ENCODE measurements at places on chromosomes 1 and 21.

- no peak for DNase-seq
Observed at GRCh38 chr21:36247316-36248010, 72.5 kb upstream of the MORC3 start.

DNA sequence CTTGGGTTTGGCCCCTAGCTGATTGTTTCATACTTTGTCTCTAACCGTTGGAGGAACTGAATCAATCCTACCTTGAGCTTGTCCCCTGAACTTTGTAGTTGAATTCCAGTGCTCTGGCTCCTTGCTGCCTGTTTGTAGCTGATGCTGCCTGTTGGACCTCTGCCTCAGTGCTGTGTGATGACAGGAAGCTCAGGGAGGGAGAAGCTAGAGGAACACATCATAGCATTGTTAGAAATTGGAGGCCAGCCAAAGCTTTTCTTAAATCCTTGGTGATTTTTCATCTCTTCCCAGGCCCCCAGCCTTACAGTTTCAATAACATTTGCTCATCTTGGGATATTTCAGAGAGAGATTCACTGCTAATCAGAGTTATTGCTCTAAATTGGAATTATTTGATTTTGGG lies 34.0 kb downstream of the MACF1 start:
- no peak for DNase-seq

- no peak for DNase-seq
Observed at GRCh38 chr1:168335500-168335899, 54.8 kb downstream of the TBX19 start.

GRCh38 chr1:73472810-73473209 lies 725.2 kb downstream of the LRRIQ3 start:
- no peak for DNase-seq

DNA sequence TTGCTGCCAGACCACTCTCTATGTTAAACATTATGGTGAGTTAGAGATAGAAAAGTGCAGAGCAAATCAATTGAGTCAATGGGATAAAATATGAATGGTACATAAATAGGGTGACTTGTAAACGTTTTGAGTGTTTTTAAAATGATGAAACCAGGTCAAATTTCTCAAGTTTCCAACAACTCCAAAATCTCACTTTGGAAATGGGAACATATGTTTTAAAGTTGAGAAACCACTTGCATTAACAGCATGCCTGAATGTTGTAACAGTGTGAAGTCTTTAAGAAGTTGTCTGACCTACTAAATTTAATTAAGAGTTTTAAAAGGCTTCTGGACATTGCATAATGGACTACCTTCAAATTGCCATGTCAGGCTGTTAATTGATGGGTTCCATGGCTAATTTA lies 33.6 kb upstream of the RAVER2 start:
- no peak for DNase-seq

DNA sequence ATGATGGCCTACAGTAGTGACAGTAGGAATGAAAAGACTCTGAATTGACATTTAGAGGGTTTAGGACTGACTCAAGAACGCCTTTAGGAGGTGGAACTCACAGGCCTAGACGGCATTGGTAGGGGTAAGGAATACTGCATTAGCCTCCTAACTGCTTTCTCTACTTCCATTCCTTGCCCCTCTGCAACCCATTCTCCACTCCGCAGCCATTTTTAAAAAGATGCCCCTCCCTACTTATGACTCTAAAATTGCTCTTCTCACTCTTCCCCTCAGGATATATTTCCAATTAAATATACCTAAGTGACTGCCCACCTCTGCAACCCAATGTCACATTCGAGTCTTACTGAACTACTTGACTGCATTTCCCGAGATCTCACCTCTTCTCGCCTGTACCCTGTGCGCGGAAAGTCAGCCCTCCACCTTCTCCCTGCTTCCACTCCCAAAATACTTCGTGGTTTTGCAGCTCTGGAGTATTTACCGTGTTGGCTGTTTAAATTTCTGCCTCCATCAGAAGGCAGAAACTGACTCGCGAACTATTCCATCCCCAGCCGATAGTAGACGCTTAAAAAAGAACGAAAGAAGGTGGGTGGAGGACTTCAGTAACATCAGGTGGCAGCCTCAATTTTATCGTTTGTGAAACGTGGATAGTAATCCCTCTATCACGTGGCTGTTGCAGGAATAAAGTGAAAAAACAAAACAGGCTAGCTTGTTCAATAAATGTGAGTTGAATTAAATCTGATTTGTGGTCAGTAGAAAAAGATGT lies 1.1 kb upstream of the YBX1 start:
- no peak for DNase-seq

- DNase-seq, result no peak
Observed at GRCh38 chr21:36548866-36549265, 68.9 kb upstream of the CLDN14 start.

DNA sequence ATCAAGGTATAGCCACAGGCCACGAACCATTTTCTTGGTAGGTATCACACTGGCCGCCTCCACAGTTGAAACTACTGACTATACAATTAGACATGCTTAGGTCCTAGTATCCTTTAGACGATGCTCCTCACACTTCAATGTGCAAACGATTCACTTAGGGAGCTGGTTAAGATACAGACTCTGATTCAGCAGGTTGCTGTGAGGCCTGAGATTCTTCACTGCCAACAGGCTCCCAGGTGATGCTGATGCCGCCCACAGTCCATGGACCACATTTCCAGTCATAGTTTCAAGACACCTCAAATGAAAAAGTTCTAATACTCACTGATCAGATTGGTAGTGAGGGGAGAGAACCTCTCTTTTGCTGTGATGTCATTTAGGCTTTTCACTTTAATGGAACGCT lies 6.8 kb downstream of the ATP5PO start:
- DNase-seq, result peak; percentile 75

DNA sequence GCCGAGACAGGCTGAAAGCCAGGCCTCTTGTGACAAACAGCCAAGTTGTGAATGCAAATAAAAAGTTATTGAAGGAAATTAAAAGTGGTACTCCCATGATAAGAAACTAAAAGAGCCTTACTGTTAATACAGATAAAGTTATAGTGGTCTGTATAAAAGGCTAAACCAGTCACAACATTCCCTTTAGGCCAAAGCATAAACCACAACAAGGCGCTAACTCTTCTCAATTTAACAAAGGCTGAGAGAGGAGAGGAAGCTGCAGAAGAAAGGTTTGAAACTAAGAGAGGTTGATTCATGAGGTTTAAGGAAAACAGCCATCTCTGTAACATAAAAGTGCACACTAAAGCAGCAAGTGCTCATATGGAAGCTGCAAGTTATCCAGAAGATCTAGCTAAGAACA lies 10.7 kb downstream of the C1orf105 start:
- no peak for DNase-seq

GRCh38 chr1:236829085-236829484 lies 34.0 kb downstream of the MTR start:
- no peak for DNase-seq

- no peak for DNase-seq
Observed at GRCh38 chr1:78472851-78473496, 17.8 kb upstream of the PTGFR start.

DNA sequence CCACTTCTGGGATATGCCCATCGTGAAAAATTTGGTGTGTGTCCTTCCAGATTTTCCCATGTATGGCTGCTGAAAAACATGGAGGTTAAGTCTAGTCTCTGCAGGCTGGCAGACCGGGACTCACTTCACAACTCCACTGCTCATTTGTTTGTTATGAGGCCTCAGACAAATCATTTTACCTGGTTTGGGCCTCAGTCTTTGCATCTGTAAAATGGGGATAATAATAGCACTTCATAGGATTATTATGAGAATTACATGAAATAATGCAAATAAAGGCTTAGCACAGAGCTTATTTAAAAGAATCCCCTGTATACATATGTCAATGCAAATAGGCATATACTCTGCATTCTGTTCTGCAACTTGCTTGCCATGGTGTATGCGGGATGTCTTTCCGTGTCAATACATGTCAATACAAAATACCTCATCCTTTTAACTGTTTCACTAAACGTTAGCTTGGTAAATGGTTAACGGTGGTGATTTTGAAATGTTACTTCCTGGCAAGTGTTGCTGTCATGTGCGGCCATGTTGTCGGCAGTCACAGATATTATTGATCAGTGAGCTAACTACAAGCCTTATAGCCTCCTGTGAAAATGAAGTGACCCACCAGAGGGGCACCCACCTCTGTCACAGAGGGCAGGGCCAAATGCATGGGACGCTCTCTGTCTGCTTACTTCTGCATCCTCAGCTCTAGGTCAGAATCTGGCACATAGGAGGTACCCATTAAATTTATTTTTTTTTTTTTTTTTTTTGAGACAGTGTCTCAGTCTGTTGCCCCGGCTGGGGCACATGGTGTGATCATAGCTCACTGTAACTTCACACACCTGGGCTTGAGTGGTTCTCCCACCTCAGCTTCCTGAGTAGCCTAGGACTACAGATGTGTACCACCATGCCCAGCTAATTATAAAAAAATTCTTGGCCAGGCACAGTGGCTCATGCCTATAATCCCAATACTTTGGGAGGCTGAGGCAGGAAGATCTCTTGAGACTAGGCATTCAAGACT lies 4.3 kb downstream of the LCK start:
- no peak for DNase-seq

GRCh38 chr1:182990413-182991144 lies 32.6 kb upstream of the LAMC1 start:
- no peak for DNase-seq

GRCh38 chr1:54027848-54028247 lies 9.9 kb upstream of the LDLRAD1 start:
- no peak for DNase-seq

- no peak for DNase-seq
Observed at GRCh38 chr1:183318433-183318832, 99.7 kb downstream of the NMNAT2 start.

DNA sequence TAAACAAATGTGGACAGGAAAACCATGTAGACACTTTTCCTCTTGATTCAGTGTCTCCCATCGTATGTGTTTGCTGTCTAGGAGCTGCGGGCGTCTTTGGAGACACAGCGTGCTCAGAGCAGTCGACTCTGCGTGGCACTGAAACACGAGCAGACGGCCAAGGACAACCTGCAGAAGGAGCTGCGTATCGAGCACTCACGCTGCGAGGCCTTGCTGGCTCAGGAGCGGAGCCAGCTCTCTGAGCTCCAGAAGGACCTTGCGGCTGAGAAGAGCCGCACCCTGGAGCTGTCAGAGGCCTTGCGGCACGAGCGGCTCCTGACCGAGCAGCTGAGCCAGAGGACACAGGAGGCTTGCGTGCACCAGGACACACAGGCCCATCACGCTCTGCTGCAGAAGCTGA lies 27.2 kb upstream of the DIP2A start:
- no peak for DNase-seq

GRCh38 chr1:236141447-236142252 lies 689 bp upstream of the GPR137B start:
- no peak for DNase-seq

DNA sequence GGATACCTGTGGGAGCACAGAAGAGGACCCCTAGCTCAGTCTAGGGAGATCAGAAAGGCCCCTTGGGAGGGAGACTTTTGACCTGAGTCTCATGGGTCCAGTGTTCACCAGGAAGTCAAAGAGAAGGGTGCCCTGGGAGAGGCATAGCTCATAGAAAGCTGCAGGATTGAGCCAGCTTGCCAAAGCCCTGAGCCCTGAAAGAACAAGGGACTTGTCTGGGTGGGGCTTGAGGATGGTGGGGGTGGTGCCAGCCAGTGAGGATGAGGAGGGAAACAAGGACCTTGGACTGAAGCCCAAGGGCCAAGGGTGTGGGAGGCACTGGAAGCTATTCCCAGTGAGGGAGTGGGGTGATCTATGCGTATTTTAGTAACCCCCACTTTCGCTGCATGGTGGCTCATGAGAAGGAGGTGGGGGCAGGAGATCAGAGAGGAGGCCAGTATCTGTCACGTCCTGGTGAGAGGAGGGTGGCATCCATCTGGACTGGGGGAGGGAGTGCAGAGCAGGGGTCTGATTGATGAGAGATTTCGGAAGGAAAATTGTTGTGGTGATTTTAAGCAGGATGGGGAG lies 28.4 kb downstream of the DMBX1 start:
- no peak for DNase-seq

- no peak for DNase-seq
Observed at GRCh38 chr1:218350035-218350525, 4.9 kb downstream of the TGFB2 start.

- DNase-seq, result no peak
Observed at GRCh38 chr21:46226920-46227599, 1.5 kb downstream of the LSS start.

All from stimulated activated CD4-positive, alpha-beta T cell treated with anti-CD3 and anti-CD28 coated beads, Interleukin-1b, Interleukin-23, amount 100 ng/mL, for 48 hours (primary cell).